ENCODE measurements at places on chromosomes 6 and 20.

DNA sequence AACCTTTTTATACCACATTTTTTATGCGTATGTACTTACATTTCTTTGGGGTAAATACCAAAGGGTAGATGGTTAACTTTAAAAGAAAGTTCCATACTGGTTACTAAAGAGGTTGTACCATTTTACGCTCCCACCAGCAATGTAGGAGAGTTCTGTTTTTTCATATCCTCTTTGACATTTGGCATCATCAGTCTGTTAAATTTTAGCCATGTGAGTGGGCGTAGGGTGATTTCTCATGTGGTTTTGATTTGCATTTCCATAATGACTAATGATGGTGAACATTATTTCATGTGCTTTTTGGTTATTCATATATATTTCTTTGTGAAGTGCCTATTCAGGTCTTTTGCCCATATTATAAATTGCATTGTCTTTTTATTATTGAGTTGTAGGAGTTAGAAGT lies 194.2 kb downstream of the PRL start:
- no peak for DNase-seq

- DNase-seq: no peak
Observed at GRCh38 chr20:52446421-52447224, 255.0 kb upstream of the ZFP64 start.

DNA sequence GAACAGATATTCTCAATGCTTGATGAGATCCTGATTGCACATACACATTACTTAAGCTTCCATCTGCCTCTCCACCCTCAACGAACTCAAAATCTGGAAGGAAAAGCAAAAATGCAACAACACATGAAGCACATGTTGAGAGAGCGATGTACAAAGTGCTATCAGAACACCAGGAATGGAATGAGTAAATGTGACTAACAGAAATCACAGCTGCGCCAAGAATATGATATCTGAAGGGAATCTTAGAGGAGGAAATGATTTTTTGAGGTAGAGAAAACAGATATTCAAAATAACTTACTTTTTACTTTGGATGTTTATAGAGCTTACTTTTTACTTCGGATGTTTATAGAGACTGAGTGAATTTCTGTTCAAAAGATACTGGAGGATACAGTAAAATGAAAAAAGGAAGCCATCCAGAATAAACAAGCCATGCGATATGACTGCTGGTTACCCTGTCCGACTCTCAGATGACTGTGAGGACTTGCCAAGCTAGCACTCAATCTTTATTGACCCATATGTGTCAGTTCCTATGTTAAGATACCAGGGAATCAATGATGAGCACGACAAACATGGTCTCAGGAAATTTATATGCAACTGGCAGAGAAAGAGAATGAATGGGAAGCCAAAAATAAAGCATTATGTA lies 102.0 kb downstream of the SMLR1 start:
- no peak for DNase-seq

- no peak for DNase-seq
Observed at GRCh38 chr6:139666284-139666683, 291.8 kb upstream of the CITED2 start.

GRCh38 chr20:10376270-10377075 lies 57.5 kb downstream of the MKKS start:
- DNase-seq: no peak

- no peak for DNase-seq
Observed at GRCh38 chr6:71420095-71420692, 131.6 kb downstream of the OGFRL1 start.

GRCh38 chr20:32544260-32544722 lies 40.8 kb downstream of the NOL4L start:
- no peak for DNase-seq

DNA sequence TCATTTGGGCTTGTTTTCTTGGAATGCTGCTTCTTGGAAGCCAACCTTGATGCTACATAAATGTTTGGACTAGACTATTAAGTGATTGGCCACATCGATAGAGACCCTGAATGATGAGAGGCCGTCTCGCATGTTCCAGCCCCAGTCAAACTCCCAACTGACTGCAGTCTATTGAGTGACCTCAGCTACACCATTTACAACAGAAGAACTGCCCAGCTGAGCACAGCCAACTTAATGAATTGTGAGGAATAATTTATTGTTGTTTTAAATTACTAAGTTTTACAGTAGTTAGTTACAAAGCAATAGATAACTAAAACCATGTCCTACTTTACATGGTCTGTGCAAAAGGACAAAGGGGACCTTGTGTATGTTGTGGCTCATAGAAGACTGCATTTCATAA lies 63.0 kb downstream of the PLCB4 start:
- DNase-seq: no peak

- no peak for DNase-seq
Observed at GRCh38 chr6:131764350-131764749, 43.5 kb upstream of the ENPP1 start.

- no peak for DNase-seq
Observed at GRCh38 chr6:9494864-9495263, 920.0 kb downstream of the TFAP2A start.

DNA sequence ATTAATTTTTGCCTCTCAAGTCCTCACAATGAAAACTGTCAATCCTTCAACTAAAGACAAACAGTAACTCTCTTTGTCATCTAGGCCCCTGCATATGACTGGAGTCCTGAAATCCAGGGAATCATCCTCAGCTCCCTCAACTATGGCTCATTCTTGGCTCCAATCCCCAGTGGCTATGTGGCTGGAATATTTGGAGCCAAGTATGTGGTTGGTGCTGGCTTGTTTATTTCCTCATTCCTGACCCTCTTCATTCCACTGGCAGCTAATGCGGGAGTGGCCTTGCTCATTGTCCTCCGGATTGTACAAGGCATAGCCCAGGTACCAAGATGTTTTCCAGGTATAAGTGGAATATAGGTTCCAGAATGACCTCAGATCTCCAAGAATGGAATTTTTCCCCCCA lies 15.4 kb downstream of the SLC17A4 start:
- DNase-seq: no peak

DNA sequence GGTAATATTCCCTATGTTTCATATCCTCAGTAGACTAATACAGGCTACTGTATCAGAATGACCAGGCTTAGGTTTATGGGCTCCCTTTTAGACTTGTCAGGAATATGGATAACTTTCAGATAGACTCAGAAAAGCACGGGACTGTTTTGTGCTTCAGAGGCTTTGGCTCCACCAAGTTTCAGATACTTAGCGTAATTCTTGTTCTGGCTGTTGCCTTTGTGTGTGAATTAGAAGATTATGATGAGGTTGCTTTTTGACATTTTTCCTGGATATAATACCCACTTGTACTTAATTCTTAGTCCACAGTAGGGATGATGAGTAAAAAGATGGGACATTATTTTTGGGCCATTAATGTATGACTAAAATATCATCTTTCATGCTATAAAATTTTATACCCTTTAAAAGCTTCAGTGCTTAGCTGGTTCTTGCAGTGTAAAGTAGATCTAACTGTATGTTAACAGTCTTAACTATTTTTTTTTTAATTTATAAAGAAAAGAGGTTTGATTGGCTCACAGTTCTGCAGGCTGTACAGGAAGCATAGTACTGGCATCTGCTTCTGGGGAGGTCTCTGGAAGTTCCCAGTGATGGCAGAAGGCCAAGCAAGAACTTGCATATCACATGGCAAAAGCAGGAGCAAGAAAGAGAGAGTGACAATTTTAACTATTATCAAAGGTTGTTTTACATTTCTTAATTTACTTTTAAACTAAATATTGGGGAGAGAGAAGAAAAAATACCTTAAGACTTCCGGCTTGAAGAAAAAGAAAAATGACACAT lies 120.7 kb downstream of the ZFAND3 start:
- DNase-seq: no peak

- no peak for DNase-seq
Observed at GRCh38 chr6:77587963-77588362, 64.9 kb upstream of the MEI4 start.

DNA sequence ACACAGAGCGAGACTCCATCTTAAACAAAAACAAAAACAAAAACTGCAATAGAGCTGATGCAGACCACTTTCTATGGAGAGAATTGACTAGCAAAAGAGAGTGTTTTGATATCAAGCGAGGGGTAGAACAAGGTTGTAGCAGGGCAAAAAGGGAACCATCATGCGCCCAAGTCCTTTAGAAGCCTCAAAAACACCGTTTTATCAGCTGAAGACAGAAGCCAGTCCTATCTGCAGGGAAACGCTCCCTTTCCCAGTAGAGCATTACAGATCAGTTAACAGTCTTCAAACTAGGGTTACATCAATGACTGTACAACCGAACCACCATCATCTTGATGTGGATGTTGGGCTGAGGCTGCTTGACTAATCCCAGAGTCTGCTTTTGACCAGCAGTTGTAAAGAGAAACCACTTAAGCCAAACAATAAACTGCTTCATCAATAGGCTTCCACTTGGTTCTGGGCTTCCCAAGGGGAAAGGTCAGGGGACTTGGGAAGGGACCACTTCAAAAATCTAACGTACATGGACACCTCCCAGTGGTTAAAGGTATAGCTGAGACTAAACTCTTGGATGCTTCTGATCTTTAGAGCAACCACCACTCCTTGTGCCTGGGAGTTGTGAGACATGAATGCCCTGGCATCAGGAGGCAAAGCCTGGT lies 59.6 kb upstream of the SPDEF start:
- DNase-seq: no peak

DNA sequence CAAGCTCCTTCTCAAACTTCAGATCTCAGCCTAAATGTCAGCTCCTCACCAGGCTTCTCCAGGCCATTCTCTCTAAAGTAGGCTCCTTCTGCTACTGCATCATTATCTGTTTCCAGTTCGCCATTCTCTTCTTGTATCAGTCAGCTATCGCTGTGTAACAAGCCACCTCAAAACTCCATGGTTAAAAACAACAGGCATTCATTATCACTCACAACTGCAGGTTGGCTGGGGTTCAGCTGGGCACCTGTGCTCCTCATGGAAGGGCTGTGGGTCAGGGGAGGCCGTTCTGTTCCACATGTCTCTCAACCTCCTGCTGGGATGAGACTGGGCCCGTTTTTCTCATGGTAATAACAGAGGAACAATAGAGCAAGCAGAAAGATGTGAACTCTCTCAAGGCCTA lies 28.7 kb downstream of the PRND start:
- no peak for DNase-seq

- peak; percentile 55 for DNase-seq
Observed at GRCh38 chr6:21438986-21439352, 154.6 kb upstream of the SOX4 start.

Data from SIG-M5 (cell line).